ENCODE measurements at places on chromosomes 12 and 14. TPM values are rescaled to one million over a fixed set of nuclear protein-coding genes. Genes with fewer than 3 reads are reported as not detected.

OR6C2 gene
- not detected for total RNA-seq

SERPINA10 gene
- total RNA-seq = not detected

PIWIL1 gene
- not detected for total RNA-seq

RNU4-1 gene
- not detected for total RNA-seq

RFLNA gene
- total RNA-seq = 0.18 TPM

CLECL1 gene
- total RNA-seq = not detected

CD69 gene
- total RNA-seq = 2.6 TPM

CD27 gene
- total RNA-seq = not detected

CMA1 gene
- not detected for total RNA-seq

KCNMB4 gene
- total RNA-seq = under 0.01 TPM
